Camera-type eye (tissue), 1 donor: ENCODE measurements at places on chromosomes 11 and 22. TPM values are rescaled to one million over a fixed set of nuclear protein-coding genes. Genes with fewer than 3 reads are reported as not detected.

The AQP11 gene
- total RNA-seq: 7.9 TPM

The TECTA gene
- total RNA-seq: 2.2 TPM

The NCF4 gene
- total RNA-seq: 5.1 TPM

The C11orf16 gene
- total RNA-seq: not detected

The NRIP3 gene
- total RNA-seq: 8.1 TPM

The SF3A1 gene
- 78.5 TPM for total RNA-seq

The CYP2D6 gene
- 3.3 TPM for total RNA-seq

The DCUN1D5 gene
- total RNA-seq: 50.9 TPM

The SPON1 gene
- total RNA-seq: 135 TPM

The BATF2 gene
- 0.16 TPM for total RNA-seq

The MUC6 gene
- total RNA-seq: not detected
